ENCODE measurements at places on chromosomes 6 and 20.

DNA sequence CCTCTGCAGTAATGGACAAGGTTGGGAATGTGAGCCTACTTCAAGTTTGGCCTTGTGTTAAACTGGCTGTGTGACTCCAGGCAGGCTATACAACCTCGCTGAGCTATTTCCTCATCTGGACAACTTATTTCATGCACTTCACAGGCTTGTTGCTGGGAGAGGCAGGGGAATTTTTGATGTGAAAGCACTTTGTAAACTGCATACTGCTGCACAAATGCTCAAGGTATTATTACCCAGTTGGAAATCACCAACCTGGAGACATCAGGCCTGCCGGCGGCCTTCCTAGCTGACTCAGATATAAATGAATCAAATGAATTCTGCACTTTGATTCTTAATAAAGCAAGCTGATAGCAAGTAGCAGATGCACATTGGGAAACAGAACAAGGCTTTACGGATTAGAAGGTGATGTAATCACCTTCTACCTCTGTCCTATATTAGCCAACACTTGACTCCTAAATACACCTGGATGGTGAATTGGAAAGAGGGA, 10.1 kb downstream of the JARID2 start:
- no peak for DNase-seq

GRCh38 chr6:156864557-156864956, 87.4 kb downstream of the ARID1B start:
- DNase-seq: no peak

- DNase-seq: no peak
Measured at GRCh38 chr6:4856785-4857184, 80.6 kb downstream of the CDYL start.

DNA sequence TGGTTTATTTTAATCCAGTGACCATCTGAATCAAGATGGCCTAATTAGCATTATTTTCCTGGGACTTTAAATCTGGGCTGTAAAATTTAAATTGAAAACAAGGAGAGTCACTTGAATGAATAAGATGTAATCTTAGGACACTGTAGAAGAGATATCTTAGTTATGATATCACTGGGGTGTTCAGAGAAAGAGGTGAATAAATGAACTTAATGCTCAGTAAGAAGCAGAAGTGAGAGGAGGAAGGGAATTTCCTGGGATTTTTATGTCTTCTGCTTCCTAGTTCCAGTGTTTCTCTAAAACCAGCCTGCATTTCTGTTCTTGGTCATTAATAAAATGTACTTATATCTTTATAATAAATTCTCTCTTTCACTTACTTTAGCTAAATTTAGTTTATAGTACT, 136.8 kb upstream of the PTPRK start:
- no peak for DNase-seq

GRCh38 chr6:46828939-46829338, 35.8 kb downstream of the MEP1A start:
- no peak for DNase-seq

- no peak for DNase-seq
Measured at GRCh38 chr6:89073840-89074239, 6.7 kb upstream of the PNRC1 start.

DNA sequence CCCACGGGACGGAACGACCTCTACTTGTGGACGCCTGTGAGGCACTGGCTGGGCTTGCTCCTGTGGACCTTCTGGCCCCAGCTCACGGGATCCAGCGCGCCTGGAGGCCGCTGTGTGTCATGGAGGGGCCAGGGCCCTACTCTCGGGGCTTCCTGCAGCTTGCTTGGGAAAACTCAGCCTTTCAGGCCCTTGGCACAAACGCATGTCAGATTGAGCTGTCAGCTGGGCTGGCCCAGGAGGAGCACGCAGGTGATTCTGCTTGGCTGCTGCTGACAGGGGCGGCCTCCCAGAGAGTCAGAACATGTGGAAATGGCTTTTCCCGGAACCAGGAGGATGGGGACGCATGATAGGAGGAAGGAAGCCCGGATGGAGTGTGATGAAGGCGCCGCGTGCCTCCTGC, 39.7 kb downstream of the TMEM181 start:
- DNase-seq: no peak

GRCh38 chr6:147891671-147892070, 383.2 kb downstream of the SAMD5 start:
- DNase-seq: no peak

DNA sequence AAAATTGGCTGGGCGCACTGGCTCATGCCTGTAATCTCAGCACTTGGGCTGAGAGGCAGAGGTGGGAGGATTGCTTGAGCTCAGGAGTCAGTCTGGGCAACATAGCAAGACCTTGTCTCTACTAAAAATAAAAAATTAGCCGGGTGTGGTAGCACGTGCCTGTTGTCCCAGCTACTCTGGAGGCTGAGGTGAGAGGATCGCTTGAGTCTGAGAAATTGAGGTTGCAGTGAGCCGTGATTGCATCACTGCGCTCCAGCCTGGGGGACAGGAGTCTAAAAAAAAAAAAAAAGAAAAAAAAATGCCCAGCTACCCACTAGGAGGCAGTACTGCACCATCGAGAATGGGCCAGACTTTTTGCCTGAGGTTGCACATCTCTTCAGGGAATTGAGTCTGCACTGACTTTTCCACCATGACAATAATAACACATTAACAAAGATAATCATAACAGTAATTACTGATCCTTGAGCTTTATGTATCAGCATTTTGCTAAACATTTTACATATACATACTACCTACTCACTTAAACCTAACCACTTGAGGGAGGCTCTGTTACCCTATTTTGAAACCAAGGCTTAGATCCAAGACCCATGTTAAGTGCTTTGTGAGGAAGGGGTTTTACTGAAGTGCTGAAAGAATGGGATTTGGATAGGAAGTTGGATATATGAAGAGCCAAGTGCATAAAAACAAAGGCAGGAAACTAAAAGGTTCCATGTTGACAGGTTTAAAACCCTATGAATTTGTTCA, 21.0 kb downstream of the SRSF3 start:
- DNase-seq: no peak

- DNase-seq: no peak
Measured at GRCh38 chr20:62159839-62160238, 16.3 kb downstream of the SS18L1 start.

DNA sequence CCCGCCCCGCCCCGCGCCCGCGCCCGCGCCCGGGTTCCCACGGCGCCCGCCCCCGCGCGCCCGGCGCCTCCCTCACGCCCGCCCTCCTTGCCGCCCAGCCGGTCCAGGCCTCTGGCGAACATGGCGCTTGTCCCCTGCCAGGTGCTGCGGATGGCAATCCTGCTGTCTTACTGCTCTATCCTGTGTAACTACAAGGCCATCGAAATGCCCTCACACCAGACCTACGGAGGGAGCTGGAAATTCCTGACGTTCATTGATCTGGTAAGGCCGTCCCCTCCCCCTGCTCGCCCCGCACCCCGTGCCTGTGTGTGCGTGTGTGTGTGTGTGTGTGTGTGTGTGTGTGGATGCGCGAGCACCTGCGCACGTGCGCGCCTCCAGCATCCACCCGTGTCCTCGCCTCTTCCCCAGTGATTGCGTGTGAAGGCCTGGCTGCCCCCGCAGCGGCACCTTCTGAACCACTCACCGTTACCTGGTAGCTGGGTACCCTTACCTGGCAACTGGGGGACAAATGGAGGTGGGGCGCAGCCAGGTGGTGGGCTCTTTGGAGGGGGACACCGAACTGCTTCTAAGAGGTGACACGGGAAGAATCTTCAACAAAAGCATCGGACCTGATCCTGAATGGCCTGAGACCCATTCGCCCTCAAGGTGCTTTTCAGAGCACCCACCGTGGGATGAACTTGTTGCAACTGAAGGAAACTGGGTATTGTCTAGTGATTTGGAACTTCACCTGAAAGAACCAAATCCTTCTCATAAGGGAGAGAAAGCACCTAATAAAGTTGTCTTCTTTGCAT, at the start of gene AIG1:
TSS of gene AIG1 (plus strand) at position 84 of the 791 bp plus-strand sequence. CDS start at position 121, 37 bp downstream.
- peak; percentile 48 for DNase-seq

DNA sequence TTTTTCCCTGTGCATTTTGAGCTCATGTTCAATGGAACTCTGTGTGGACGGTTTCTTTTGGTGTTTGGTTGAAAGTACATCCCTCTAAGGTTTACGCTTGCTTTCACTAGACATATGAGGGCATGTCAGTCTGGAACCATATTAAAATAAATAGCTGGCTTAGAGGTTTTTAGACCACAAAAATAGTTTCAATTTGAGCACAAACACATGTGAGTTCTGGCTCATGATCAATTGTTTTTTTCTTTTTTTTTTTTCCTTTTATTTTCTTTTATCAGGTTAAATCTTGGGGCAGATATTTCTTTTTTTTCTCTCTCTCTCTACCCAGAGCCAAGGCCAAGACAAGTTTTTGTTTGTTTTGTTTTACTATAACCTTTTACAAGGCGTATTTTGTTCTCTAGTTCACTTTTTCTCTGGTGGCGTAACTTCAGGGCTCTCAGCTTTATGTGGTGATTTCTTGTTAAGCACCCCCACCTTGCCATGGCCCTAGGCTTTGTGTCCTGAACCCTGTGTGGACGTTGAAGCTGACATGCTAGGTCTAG, 92.9 kb downstream of the SHLD1 start:
- DNase-seq: no peak

- DNase-seq: peak; percentile 84
Measured at GRCh38 chr6:80523531-80523997, 417.1 kb downstream of the BCKDHB start.

DNA sequence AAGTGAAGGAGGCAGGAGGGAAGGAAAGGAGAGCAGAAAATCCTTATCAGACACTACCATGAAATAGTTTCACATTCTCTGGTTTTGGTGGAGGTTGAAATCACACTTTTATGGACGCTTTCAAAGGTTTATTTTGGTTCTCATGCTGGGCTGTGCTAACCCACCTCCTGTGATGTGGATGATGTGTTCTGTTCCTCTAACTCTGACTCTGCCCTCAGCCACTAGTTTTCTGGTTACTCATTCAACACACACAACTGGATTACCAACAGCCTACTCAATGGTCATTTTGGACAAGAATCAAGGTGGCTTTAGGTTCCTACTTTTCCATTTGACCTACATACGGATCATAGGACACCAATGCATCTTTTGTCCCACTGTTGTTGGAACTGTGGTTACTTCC, 522.1 kb upstream of the BTBD3 start:
- DNase-seq: no peak

GRCh38 chr6:105482921-105483320, 80.0 kb upstream of the PREP start:
- no peak for DNase-seq

- DNase-seq: no peak
Measured at GRCh38 chr20:23047738-23048214, 1.7 kb downstream of the THBD start.

DNA sequence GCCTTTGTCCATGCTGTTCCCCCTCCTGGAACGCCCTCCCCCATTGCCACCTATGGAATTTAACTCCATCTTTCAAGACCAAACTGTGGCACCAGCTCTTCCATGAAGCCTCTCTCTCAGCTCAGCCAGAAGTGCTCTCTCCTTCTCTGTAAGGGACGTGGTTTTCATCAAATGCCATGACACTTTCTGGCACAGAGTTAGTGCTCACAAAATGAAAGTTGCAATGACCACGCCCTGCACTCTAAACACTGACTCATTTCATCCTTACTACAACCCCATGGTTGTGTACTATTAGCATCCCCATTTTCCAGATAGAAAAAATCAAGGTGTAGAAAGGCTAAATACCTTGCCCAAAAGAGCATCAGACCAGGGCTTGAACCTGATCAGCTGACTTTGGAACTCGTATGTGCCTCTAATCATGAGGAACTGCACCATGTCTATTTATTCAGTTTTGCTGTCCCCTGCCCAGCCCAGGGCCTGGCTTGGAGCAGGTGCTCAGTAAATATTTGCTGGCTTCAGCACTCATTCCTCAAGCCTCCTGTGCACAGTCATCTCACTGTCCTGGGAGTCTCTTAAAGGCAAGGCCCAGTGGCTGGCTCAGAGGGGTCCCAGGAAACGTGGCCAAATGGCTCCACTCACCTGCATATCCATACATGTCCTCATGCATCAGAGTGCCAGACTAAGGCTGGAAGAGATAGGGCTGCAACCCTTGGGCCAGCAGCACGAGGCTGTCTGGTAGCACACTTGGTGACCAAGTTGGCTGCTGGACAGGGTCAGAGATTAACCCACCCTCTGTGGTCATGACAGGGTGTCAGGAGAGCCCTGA, 77.9 kb downstream of the MRPL14 start:
- no peak for DNase-seq

GRCh38 chr6:116268589-116269293, 11.0 kb downstream of the TSPYL1 start:
- no peak for DNase-seq

GRCh38 chr6:37052027-37052628, 46.7 kb downstream of the FGD2 start:
- no peak for DNase-seq

DNA sequence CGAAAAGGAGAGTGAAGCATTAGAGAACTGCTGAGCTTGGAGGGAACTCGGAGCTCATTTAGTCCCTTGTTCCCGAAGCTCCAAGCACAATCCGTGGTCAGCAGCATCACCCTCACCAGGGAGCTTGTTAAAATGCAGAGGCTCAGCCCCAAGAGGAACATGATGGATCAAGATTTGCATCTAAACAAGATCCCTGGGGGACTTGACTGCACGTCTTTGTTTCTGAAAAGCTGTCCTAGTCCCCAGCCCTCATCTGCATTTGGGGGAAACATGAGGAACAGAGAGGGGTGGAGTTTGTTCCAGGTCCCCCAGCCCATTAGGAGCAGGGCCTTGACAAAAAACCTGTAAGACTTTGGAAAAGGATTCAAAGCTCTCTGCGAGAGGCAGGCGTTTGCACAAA, 4.1 kb upstream of the LBP start:
- no peak for DNase-seq

DNA sequence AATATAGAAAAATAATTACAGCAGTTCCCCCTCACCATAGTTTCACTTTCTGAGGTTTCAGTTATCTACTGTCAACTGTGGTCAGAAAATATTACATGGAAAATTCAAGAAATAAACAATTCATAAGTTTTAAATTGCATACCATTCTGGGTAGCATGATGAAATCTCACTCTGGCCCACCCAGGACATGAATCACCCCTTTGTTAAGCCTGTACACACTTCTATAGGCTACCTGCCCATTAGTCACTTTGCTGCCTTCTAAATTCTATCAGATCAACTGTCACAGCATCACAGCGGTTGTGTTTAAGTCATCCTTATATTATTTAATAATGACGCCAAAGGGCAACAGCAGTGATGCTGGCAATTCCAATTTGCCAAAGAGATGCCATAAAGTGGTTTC, 140.3 kb upstream of the RUNX2 start:
- no peak for DNase-seq

GRCh38 chr20:44287272-44288097, 23.5 kb downstream of the FITM2 start:
- no peak for DNase-seq

- no peak for DNase-seq
Measured at GRCh38 chr20:14634665-14635064, 297.3 kb upstream of the FLRT3 start.

GRCh38 chr20:42063141-42063540, 445.0 kb upstream of the CHD6 start:
- DNase-seq: no peak

- DNase-seq: no peak
Measured at GRCh38 chr6:112439432-112439831, 92.3 kb downstream of the RFPL4B start.

GRCh38 chr20:58342104-58342945, 32.8 kb downstream of the RAB22A start:
- DNase-seq: no peak

Measured in lower leg skin (tissue), 4 donors.